ENCODE measurements at places on chromosomes 13 and 19.

DNA sequence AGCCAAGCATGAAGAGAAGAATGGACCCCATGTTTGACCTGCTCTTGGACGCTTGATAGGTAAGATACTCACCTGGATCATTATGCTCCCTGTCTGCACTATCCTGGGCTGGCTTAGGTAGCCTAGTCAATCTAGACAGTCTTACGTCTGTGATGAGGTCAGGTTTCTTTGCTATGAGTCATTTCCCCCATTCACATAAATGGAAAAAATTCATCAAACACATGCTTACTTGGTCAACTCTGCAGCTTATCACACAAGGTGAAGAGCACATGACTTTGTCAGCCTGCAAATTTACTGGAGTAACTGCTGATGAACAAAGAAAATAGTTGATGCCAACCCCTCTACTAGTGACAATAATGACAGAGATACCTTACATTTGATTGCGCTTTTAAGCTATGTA, 170.0 kb downstream of the NUFIP1 start:
- no peak for DNase-seq

DNA sequence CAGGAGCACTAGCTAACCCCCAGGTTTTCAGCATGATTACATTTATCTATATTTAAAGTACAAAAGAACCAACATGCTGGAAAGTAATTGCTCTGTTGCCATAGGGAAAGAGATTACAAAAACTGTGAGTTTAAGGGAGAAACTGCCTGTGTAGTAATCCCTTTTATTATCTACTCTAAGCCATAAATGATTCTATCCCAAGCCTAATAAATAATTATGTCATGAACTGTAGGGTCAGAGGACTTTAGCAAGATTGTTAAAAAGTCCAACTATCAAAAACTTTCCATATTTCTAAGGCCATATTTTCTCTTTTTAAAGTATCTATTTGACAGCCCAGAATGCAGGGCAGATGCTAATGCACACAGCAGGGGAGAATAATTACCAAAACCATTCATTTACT, 573.8 kb upstream of the MIR17HG start:
- DNase-seq: no peak

- no peak for DNase-seq
These were observed 233.4 kb upstream of the CSNK1A1L start for GRCh38 chr13:37338726-37339385.

- DNase-seq: no peak
These were observed 372.6 kb downstream of the OXGR1 start for GRCh38 chr13:96621634-96622183.

DNA sequence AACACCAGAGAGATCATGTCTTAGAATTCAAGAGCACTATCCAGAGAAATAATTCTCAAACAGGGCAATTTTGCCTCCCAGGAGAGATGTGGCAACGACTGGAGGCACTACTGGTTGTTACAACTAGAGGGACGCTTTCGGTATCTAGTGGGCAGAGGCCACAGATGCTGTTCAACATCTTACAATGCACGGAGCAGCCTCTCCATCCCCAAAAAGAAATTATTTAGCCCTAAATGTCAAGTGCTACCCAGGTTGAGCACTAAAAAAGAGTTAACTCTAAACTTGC, 78.6 kb downstream of the ABCC4 start:
- no peak for DNase-seq

All from cardiac septum (tissue), 1 donor.